ENCODE measurements at places on chromosomes 7 and 10. TPM values are rescaled to one million over a fixed set of nuclear protein-coding genes. Genes with fewer than 3 reads are reported as not detected.

The GLI3 gene
- total RNA-seq: 2.0 TPM

The C7orf57 gene
- not detected for total RNA-seq

The RBM20 gene
- total RNA-seq: 59.9 TPM

The UPK3BL2 gene
- total RNA-seq: 0.83 TPM

The SRI gene
- 63.4 TPM for total RNA-seq

The VWDE gene
- 14.4 TPM for total RNA-seq

The ORC5 gene
- total RNA-seq: 5.5 TPM

The TAS2R41 gene
- not detected for total RNA-seq

The TAS2R4 gene
- total RNA-seq: not detected

The HOXA5 gene
- 0.24 TPM for total RNA-seq

The FEZF1 gene
- not detected for total RNA-seq

The ANKRD30A gene
- total RNA-seq: not detected

The PSMG3 gene
- total RNA-seq: 22.3 TPM

GRCh38 chr7:14937581-14937980, 35.0 kb upstream of the DGKB start:
- DNase-seq: no peak

GRCh38 chr10:5449227-5449626, 36.9 kb downstream of the NET1 start:
- DNase-seq: no peak

GRCh38 chr10:72037811-72038210, 50.5 kb downstream of the SPOCK2 start:
- DNase-seq: no peak

DNA sequence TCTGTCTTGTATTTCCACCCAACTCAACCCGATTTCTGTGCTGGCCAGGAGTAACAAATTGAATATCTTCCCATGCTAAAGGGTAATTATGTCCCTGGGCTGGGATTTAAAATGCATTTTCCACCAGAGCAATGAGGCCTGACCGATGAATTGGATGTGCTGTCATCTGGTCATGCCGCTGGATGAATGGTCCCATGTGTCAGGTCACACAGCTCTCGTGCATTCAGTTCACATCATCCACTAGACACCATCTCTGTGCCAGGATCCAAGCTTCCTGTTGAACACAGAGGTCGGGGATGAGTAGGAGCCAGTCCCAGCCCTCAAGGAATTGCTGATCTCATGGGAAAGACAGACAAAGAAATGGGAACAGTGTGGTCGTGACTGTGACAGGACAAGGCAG, 200.8 kb downstream of the ADRA2A start:
- no peak for DNase-seq

GRCh38 chr10:6211341-6211670, 8.6 kb downstream of the PFKFB3 start:
- DNase-seq: no peak

DNA sequence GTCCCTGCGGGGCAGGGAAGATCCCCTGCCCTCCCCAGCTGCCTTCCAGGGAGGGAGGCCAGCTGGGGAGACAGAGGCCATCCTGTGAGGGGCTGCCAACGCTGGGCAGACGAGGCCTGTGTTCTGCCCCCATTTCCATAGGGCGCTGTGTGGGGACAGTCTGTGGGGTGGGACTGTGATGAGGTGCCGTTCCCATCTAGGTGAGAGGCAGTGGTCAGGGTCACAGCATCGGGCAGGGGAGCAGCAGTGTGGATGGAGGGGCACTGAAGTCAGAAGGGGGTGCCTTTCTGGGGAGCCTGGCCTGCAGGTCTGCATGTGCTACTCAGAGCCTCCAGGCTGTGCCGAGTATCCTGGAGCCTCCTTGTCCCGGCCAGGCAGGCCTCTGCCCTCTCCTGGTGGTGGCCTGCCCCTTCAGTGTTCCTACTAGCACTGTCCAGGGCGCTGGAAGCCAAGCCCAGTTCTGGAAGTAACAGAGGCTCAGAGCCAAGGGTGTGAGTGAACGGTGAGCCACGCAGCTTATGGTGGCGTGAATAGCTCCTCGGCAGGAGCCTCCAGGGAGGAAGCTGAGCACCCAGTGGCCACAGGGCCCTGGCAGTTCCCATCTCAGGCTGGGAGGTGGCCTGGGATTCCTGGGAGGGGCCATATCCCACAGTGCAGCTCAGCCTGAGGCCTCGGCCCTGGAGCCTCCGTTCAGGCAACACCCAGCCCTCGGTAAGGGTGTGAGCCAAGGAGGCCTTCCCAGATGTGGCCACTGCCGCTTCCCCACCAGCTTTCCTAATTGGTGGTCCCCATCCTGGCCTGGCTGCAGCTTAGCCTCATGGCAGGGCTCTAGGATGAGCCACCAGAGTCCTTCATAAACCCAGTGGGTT, 23.3 kb upstream of the CSGALNACT2 start:
- DNase-seq: no peak

DNA sequence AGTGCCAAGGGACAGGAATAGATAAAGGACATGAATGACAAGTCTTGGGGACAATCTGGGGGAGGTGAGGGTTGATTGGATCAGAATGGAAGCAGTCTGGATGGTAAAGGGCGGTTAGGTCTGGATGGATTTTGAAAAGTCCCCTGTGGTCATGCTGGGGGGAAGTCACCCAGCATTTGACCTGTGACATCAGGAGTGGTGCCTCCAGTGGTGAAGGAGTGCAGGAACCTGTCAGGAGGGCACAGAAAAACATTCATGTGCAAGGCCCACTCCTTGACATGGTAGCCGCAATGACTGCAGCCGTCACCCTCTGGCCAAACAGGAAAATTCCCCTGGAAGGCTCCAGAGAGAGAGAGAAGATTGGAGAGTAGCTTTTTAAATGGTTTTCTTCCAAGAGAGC, 304.8 kb downstream of the GFRA1 start:
- DNase-seq: no peak

- DNase-seq: no peak
Measured at GRCh38 chr10:124465003-124465776, 3.6 kb downstream of the LHPP start.

GRCh38 chr10:12890958-12891357, 110.6 kb downstream of the CCDC3 start:
- no peak for DNase-seq

GRCh38 chr10:49253340-49253906, 45.5 kb upstream of the C10orf71 start:
- DNase-seq: no peak

DNA sequence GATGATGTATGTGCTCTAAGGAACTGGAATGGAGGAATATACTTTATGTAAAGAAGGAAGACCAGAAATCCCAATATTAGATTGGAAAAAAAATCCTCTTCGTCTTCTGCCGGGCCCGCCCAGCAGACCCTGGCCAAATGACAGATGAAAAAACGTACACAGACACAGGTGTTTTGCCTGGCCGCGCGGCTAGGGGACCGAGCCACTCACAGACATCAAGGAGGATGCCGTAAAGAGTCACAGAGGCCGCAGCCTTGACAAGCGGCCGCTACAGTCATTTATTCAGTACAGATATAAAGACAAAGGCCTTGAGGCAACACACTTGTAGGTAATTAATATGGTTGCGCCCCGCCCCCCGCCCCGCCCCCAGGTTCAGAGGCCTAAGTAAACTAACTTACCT, 594.1 kb downstream of the GRM8 start:
- DNase-seq: no peak

- peak; percentile 64 for DNase-seq
Measured at GRCh38 chr10:110395350-110396283, 90.9 kb upstream of the SMNDC1 start.

DNA sequence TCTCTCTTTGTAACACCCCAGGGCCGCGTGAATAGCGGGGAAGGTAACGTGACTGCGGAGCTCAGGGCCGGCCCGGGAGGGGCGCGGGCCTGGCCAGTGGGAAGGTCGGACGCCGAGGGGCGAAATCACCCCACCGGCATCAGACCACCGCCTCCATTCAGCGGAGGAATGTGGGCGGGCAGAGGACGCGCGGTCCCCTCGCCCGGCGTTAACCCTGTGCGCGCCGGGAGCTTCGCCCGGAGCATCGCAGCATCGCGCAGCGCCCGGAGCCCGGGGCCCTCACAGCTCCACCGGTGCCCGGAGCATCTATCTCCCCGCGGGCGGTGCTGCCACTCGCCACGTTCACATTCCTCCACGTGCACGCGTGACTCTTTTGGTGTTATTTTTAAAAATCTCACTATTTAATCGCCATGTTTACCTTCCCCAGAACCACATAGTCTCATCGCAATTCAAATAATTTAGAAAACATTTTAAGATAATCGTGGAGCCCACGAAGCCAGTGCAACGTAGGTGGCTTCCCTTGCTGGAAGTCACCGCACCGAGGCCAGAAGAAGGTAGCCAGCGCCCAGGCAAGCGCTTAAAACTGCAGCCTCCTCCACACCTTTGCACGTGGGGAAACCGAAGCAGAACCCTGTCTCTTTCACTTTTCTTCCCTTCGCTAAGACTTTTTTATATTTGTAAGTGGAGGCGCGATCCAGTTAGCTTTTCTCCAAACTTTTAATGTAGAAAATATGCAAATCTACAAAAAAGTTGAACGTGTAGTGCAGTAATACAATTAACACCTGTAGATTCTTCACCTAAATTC, 21.8 kb downstream of the FGFBP3 start:
- no peak for DNase-seq

- no peak for DNase-seq
Measured at GRCh38 chr7:44629829-44630522, 23.5 kb downstream of the OGDH start.

GRCh38 chr7:130891254-130892094, 157.5 kb upstream of the KLF14 start:
- DNase-seq: peak; percentile 85

GRCh38 chr7:26346611-26347203, 55.0 kb downstream of the SNX10 start:
- DNase-seq: no peak

GRCh38 chr7:140212100-140212881, 35.5 kb upstream of the KDM7A start:
- DNase-seq: no peak

All from right atrium auricular region (tissue), 2 donors.